ENCODE measurements at places on chromosomes 3 and 15.
A peak's percentile ranks its signal among the peaks of the same experiment; 100 is the strongest.

DNA sequence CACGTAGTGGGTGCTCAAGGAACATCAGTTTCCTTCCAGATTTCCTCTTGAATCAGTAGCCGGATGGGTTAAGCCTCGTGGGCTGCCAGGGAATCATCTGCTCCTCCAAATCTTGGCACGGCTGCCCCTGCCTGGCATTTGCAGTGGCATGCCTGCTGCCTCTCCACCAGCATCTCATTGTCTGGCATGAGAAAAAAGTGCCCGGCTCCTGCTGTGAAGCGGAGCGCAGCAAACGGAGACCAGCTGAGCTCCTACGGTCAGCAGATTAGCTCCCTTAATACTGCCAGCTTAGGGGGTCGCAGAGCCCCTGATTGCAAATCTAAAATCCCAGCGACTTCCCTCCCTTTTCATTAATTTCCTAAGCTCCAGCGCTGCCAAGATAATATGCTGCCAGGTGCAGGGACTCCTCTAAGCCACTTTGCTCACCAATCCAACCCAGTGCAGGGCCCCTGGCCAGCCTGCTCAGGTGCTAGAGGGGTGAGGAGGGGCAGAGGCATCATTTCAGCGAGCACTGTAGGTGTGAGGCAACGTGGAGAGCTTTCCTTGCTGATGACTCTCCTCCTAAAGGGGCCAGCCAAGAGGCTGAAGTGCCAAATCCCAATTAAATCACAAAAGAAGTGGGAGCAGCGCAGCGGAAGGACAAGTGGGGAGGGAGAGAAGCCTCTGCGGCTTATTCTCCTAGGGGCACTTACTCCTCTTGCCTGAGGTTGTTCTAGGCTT, 49.6 kb upstream of the ST8SIA2 start:
- DNase-seq, result no peak

GRCh38 chr3:157175691-157176507, 16.0 kb upstream of the CCNL1 start:
- DNase-seq, result no peak

DNA sequence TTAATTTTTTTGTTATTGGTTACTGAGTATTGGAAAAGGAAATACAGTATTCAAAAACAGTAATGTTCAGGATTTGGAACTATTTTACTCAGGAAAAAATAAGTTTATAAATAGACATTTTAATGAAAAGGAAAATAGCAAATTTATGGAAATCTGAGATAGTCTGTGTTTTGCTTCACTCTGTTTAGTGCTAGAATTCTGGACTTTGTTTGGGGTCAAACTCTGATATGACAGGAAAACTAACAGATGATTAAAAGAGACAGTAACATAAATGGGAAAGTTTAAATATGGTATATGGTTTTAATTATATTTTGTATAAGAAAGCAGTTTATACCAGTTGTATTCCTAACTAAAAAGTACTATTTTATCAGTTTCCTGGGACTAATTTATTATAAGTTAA, 17.4 kb downstream of the SETD5 start:
- no peak for DNase-seq

GRCh38 chr3:57078344-57078634, 17.8 kb downstream of the SPATA12 start:
- DNase-seq, result no peak

DNA sequence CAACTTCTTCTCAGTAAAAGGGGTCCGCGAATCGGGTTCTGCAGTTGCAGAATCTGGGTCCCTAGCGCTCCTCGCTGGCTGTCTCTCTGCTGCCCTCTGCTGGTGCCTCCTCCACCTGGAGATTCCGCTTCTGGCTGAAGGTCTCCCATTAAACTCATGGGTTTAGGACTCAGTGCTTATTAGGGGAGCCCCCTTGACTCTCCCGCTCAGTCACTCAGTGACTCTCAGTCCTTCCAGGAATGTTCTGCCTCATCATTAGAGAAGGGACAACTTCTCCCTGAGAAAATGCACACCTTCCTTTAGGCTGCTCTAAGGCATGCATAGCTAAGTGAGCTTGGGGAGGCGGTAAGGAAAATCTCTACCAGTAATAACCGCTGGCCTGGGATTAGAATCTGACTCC, 7.1 kb downstream of the CPN2 start:
- DNase-seq, result peak; percentile 33

- DNase-seq, result no peak
Observed at GRCh38 chr3:136943436-136943835, 14.3 kb upstream of the IL20RB start.

DNA sequence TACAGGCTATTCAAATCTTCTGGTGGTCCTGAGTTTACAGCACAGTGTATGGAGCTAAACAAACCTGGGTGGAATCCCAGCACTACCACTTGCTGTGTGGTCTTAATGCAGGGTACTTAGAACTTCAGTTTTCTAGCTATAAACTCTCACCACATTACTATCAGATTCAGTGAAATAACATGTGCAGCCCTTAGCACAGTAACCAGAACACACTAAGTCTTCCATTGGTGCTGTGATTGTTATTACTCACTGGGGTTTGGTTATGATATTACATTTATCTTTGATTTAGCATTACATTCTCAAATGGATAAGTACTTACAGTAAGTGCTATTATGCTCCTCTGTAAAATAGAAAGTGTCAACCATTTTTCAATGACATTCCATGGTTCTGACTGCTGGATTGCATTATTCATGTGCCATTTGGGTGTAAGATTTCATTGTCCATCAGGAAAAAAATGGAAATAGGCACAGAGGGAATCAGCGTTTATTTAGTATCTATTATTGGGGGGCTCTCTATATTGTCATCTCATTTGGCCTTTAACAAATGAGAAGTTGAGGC, 81.9 kb downstream of the PDE8A start:
- no peak for DNase-seq

DNA sequence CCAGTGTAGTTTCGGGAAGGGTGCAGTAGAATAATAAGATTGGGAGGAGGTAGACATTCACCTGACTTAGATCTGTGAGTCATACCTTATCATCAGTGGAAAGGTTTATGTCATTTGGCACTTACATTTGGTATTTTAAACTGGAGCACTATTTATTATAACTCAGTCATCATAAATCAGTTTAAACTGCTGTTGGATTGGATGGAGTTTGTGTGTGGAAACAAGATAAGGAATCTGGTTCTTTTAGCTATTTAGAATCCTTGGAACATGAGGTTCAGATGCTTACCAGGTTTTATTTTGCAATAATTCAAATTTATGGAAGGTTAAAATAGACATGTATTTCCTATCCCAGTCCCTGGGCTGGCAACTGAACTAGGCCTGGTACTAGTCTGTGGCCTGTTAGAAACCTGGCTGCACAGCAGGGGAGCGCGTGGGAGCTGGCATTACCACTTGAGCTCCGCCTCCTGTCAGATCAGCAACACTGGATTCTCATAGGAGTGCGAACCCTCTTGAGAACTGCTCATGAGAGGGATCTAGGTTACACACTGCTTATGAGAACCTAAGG, 34.5 kb downstream of the ZFAND6 start:
- DNase-seq, result no peak

GRCh38 chr3:181362378-181362777, 349.3 kb upstream of the SOX2 start:
- no peak for DNase-seq

- no peak for DNase-seq
Observed at GRCh38 chr15:39066677-39067076, 502.1 kb upstream of the RASGRP1 start.

DNA sequence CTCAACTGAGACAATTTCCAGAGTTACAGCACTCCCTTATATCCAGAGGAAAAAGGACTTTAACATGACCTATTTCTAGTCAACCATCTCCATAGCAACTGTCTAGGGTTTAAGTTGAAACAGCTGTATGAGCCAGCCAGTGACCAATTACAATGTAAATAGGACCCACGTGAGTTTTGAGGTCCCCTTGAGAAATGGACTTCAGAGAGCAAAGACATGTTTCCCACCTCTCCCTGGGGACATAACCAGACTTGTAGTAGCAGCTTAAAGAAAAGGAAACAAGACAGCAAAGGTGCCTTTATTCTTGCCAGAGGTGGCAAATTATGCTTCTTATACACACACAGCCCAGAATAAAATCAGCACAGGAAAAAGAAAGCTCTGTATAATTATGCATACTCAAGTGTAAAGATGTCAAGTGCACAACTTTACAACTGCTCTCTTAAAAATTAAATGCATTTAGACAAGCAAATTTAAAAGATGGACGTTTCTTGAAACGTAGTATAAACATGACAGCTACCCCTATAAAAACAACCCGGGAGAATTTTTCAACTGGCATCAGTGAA, 40.2 kb downstream of the SUMF1 start:
- DNase-seq, result no peak

GRCh38 chr15:85743392-85744055, 51.2 kb downstream of the KLHL25 start:
- no peak for DNase-seq

DNA sequence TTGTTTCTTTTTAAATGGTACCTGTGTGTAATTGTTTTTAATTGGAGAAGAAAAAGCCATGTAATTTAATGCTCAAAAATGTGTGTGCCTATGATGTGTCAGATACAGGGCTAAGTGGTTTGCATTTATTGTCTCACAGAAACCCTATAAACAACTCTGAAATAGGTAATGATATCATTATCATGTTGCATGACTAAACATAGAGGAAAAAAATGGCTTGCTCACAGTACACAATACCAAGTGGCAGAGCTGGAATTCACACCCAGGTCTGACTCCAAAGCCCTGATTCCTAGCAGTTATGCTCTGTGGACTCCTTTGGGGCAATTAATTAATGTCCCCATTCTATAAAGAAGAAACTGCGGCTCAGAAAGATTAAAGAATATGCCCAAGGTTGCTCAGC, 237.4 kb upstream of the TRIM42 start:
- no peak for DNase-seq

DNA sequence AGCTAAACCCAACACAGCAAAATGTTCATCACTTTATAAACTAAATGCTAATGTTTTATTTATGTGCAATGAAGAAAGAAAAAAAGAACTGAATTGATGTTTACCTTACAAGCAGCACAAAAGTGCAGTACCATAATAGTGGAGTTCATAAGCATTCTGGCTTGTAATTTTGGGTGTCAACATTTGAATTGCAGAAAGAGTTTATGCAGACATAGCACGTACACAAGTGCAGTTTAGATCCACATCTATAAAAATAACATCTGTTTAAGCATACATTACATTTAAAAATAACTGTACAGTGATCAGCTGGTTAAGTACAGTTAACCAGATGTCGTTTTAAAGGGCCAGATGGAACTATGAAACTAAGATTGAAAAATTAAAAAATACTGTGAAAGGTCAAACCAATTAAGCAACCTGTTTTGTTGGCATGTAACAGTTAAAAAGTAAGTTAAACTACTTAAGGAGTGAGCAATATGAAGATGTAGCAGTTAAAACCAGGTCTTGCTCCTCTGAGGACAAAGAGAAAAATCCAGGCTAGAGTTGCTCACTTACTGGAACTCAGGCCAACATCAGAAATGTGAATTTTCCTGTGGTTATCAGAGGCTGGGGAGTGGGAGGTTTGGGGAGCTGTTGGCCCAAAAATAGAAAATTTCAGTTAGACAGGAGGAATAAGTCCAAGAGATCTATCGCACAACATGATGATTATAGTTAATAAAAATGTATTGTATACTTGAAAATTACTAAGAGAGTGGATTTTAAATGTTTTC, 204.9 kb upstream of the MDFIC2 start:
- DNase-seq, result no peak

DNA sequence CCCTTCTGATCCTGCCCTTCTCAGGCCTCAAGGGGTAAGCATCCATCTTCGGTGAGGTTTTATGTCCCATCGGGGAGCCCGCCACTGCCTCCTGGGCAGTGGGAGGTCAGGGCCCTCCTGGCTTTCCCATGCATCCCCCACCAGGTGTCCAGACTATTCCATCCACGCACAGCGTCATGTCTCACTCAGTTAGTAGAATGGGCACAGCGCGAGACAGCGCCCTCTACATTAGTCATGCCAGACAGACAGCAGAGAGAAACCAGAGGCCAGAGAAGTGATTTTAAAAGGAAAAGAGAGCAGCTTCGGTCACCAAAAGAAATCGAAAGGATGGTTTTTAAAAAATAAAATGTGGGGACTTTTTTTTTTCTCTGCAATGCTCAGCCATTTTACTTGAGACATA, 49.8 kb downstream of the ZDHHC3 start:
- DNase-seq, result no peak

- DNase-seq, result no peak
Observed at GRCh38 chr3:57411715-57412114, 119.2 kb upstream of the ASB14 start.

DNA sequence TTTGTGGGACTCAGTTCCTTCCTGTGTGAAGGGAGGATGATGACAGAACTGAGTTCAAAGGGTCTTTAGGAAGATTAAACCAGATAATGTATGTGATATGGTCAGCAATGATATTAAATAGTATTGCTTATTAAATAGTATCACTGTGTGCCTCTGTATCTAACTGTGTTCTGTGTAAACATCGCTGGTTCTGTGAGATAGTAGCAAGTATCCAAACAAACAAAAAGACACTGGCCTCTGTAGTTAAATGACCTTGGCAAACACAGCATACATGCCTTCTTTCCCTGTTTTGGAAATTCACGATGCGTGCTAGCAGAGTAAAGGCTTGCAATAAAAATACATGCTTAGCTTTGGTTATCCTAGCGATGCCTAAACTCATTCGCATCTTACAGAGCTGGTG, 76.1 kb downstream of the MESD start:
- no peak for DNase-seq

DNA sequence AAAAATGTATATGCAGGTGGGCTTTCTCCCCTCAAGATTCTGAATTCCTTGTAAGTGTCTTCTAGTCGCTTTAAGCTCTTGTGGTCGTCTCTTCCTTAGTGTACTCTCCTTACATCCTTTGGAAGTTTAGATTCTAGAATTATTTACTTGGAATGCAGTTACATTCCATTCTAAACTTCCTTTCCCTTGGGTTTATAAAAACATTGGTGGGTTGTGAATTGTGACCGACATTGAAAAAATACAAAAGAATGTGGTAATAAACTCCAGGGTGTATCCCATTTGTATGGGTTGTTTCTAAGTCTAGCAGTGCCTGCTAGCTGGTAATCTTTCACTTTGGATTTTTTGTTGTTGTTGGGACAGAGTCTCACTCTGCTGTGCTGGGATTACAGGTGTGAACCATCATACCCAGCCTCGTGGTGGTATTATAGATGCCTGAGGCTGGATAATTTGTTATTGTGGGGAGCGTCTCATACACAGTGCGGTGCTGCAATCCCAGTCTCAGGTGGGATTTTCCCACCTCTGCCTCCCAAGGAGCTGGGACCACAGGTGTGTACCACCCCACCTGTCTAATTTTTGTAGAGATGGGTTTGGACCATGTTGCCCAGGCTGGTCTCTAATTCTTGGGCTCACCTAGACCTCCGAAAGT, 9.1 kb downstream of the CHD2 start:
- DNase-seq, result no peak
